Glomerular endothelial cell (primary cell): ENCODE measurements at places on chromosomes 12 and 14. TPM values are rescaled to one million over a fixed set of nuclear protein-coding genes. Genes with fewer than 3 reads are reported as not detected.
A peak's percentile ranks its signal among the peaks of the same experiment; 100 is the strongest.

SLC5A8 gene
- not detected in 2 replicates for total RNA-seq

IGFBP6 gene
- 21.5 and 55.3 TPM in 2 replicates for total RNA-seq

DNA sequence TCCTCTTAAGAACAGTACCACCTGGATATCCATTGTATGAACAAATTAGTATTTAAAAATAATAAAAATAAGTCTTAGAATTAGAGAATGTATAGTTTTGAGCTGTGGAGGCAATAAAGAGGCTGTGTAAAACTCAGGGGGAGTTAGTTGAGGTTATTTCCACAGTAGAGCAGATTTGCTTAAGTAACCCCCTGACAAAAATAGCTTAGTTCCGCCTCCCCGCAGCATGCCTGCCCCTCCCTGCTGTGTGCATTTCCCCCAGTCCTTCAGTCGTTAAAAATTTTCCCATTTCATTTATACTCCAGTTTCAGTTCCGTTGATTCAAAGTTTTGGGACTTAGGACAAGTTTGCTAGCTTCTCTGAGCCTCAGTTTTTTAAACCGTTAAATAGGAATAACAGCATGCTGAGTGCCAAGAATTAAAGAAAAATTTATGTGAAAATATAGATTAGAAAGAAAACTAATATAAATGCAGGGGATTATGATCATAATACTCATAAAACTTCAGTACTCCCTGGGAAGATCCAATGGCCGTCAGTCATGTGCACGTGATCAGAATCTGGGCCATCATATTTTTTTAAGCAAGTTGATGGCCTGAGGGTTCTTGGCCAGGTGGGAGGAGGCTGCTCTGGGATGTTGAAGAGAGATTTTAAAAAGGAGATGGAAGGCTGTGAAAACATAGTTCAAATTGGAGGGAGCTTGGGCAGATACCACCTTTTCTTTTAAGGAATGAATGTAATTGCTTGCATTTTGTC, 14.5 kb upstream of the SLC38A2 start:
- no peak for DNase-seq

GPR84 gene
- not detected in 2 replicates for total RNA-seq

- DNase-seq, result no peak
Observed at GRCh38 chr12:4483885-4484823, 38.5 kb upstream of the FGF6 start.

CDKN3 gene
- total RNA-seq, result 6.0 and 16.3 TPM in 2 replicates

DNA sequence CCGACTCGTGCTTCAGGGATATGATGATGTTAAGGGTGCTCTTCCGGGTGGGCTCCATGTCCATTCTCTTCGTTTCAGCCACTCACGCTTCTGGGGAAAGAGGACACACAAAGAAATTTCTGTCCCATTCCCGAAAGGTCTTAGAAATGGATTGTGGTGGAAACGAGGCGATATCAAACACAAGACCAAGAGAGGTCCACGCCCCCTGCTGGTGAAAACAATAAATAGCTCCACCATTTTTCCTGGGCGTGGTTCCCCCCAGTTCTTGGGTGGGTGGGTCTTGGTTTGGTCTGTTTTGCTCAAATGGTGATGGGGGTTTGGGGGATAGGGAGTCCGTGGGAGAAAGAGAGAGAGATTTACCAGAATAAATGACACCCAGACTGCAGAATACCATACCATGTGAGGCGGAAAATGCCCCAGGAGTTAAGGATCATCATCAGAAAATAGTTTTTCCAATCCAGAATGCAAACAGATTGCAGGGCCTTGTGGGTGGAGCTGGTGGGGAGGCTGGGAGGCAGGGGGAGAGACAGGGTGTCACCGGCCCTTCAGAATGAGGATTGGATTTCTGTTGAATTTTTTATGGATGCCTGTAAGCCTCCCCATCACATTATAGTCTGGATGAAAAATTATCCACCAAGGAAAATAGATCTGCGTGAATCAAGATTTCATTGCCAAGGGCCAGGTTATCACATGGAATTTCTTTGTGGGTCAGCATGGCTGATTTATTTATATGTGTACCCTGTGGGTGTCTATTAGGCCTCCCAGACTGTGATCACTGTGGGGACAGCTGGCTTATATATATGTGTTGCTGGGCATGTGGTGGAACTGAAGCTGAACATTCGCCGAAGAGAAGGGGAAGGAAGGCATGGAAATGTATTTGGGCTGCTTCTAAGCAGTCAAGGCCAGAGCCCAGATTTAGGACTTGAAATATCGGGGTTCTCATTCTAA, 55.8 kb downstream of the SRRM4 start:
- no peak for DNase-seq

DNA sequence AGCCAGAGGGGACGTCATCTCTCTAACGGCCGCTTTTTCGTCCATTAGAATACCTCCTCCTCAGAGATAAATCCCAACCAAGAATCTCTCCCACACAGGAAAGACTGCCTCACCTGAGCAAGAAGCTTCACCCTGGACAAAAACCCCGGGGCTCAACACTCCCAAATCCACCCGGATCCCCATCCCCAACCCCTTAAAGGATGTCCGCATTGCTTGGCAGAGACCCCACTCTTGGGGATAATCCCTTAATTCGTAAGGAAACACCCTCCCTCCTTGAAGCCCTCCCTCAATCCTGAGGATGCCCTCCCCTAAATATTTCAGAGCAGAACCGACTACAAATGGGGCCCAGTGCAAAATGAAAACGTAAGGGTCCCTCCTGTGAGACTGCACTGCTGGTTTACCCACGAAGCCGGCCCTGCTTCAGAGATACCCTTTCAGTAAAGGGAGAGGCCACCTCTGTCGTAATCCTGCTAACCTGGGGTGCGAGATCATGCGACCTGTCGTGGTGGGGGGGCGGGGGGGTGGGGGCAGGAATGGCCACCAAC, 655 bp upstream of the DYNLL1 start:
- DNase-seq, result no peak

GRCh38 chr12:130945786-130946492, 7.8 kb upstream of the ADGRD1 start:
- DNase-seq, result no peak

DNA sequence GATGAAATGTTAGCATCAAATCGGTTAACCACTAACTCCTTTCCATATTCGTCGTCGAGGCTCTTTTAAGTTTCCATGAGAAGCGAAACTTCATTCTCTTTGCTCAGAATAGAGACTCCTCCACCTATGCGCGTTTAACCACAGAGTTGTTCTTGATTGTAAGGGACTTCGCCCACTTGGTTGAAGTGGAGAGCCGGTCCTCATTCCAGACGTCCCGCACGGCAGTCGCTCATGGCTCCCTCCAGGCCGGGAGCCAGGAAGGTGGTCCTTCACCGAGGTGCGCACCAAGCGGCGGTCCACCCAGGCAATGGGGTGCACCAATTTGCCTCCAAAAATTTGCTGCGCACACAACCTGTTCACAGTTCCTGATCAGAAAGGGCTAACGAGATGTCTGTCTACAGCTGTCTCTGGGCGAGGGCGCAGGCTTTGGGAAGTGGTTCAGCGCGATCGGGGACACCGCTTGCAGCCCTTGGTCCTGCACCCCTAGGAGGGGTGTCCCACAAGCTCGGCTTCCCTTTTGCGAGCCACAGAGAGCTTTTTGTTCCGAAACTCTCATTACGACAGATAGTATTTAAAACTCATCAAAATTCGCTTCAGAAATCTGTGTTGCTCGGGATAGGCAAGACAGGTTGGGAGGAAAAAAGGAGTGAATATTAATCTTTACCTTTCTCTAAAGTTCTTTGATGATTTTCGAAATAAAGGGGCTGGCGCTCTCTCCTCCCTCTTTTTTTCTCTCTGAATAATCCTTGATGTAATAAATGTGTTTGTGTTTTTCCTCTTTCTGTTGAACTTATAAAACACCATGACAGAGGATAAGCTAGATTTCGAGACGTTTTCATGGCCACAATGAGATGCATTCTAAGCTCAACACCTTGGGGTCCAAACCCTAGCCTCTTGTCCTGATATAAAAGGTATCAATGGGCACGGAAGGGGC, 6.4 kb upstream of the ALX1 start:
- no peak for DNase-seq

VPS37B gene
- 49.3 and 66.9 TPM in 2 replicates for total RNA-seq

DNA sequence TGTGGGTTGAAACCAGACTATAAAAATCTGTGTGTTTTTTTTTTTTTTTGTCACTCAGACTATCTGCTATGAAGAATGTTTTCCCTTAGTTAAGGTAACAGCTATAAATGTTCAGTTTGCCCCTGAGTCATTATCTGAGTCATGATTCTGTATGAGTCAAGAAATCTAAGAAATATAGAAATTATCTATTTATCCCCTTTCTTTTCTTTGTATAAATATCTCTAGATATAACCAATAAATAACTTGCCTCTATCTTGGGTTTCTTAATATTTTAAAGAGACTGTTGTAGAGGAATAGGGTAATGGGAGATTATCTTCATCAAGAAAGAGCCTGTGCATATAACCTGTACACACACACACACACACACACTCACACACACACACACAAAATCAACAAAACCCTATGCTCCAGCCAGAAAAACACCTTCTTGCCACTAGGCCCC, 161.7 kb upstream of the EEA1 start:
- no peak for DNase-seq

MDP1 gene
- total RNA-seq, result 10.2 and 11.2 TPM in 2 replicates

DNA sequence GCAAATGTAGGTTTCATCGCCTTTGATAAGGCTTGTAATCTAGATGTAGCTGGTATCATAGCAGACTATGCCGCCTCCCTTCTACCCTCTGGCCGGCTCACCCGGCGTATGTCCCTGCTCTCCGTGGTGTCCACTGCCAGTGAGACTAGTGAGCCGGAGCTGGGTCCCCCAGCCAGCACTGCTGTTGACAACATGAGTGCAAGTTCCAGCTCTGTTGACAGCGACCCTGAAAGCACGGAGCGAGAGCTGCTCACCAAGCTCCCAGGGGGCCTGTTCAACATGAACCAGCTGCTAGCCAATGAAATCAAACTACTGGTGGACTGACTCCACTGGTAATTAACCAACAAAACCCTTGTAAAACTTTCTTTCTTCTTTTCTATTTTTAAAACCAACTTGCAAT, 49.0 kb upstream of the A2ML1 start:
- DNase-seq, result no peak

DNA sequence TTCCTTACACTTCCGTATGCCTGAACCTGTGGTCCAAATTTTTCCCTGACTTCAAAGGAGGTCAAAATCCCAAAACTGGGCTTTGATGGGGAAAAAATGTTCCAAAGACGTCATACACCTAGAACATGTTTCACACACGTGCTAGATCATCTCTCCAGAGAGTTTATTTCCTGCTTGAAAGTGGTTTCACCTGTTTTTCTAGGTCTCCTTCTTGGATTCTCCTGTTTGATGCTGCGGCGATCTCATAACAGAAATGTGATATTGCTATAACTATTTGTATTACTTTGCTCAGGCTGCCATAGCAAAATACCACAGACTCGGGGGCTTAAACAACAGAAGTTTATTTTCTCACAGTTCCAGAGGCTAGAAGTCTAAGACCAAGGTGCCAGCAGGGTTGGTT, 19.7 kb upstream of the TMCC3 start:
- no peak for DNase-seq

DNA sequence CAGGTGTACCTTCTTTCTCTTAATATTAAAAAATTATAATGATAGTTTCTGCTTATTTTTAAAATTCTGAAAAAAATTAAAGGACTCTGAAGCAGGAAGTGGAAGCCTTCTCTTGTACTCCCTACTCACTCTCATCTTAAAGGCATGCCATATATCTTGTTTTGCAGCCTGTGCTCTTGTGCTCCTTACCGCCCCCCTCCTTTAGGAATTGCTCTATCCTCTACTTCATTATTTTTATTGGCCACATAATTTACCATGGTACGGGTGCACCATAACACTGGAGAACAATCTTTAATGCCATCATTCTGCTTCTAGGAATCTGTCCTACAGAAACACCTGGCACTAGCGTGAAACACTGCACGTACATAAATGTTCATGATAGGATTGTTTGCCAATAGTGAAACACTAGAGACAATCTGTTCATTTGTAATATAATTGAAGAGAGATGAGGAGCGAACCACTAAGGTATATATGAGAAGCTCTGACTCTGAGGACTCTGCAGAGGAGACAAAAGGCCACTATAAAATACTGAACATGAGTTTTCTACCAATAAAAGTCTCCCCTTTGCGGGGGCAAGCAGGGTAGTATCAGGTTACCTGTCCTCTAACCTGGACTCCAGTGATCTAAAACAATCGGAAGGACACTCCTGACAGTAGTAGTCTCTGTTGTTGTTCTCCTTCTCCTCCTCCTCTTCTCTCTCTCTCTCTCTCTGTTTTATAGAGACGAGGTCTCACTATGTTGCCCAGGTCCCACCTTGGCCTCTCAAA, 6.3 kb upstream of the NYNRIN start:
- DNase-seq, result peak; percentile 7

EGLN3 gene
- total RNA-seq, result 1.3 and 2.9 TPM in 2 replicates

DNA sequence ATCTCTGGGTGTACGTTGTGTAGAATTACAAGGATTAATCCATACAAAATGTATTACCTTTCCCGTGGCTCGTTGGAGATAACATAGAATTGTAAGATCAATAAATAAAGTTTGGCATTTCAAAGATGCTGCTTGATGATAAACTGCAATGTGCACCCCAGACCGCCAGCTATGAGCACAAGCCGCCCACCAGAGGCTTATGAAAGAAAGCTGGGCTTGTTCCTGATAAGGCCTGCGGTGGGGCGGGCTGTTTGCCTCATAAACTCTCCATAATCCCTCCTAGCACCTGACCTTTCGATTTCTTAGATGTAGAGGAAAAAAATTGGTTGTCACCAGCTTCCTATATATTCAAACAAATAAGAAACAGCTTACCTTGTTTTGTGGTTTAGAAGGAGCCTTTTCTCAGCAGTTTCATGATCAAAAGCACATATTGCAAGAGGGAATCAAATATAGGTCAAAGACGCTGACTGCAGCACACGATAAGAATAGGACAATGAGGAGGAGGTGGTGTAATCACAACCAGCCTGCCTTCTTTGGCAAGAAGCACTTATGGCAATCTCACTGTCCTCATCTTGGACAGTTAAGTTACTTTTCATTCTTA, 293.6 kb downstream of the RMST start:
- DNase-seq, result no peak

DNA sequence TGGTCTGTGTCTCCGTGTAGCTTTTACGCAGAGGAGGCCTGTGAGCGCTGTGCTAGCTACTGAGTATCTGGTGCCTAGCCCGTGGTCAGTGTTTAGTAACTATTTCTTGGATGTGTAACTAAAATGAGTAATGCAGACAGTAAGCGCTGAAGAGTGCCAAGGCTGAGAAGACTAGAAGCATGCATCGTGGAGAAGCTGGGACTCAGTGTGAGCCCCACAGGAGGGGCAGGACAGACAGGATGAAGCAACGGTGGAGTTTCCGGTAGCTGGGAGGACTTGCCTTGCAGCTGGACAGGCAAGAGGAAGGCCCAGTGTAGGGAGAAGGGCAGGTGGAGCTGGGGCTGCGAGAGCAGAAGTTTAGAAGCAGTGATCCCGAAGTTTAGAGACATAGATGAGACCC, 233.4 kb upstream of the FKBP4 start:
- no peak for DNase-seq

OR4E2 gene
- not detected in 2 replicates for total RNA-seq

- no peak for DNase-seq
Observed at GRCh38 chr12:90253136-90253535, 544.5 kb upstream of the ATP2B1 start.

- DNase-seq, result no peak
Observed at GRCh38 chr12:65324551-65324950, 46.1 kb downstream of the MSRB3 start.

GRCh38 chr12:19436931-19437330, 2.4 kb upstream of the AEBP2 start:
- no peak for DNase-seq

GRCh38 chr12:57813111-57813970, 5.2 kb downstream of the AVIL start:
- no peak for DNase-seq

DIO3 gene
- not detected in 2 replicates for total RNA-seq

TAS2R8 gene
- not detected in 2 replicates for total RNA-seq
